GM12865 (cell line): ENCODE measurements at places on chromosomes 13 and 19.

GRCh38 chr19:49987159-49987698 is 26.3 kb upstream of the SIGLEC11 start:
- DNase-seq: peak; percentile 88

DNA sequence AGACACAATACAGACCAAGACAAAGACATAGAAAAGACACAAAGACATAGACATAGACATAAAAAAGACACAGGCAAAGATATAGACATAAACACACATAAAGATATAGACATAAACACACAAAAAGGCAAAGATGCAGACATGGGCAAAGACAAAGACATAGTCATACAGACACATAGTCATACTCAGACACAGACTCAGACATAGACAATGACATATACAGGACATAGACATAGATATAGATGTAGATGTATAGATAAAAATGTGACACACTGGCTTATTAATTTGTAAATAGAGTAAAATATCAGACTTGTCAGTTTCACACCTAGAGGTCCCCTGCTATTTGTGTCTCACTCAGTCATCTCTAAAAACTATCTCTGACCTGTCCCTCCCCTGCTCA is 42.8 kb downstream of the OR10H4 start:
- no peak for DNase-seq

DNA sequence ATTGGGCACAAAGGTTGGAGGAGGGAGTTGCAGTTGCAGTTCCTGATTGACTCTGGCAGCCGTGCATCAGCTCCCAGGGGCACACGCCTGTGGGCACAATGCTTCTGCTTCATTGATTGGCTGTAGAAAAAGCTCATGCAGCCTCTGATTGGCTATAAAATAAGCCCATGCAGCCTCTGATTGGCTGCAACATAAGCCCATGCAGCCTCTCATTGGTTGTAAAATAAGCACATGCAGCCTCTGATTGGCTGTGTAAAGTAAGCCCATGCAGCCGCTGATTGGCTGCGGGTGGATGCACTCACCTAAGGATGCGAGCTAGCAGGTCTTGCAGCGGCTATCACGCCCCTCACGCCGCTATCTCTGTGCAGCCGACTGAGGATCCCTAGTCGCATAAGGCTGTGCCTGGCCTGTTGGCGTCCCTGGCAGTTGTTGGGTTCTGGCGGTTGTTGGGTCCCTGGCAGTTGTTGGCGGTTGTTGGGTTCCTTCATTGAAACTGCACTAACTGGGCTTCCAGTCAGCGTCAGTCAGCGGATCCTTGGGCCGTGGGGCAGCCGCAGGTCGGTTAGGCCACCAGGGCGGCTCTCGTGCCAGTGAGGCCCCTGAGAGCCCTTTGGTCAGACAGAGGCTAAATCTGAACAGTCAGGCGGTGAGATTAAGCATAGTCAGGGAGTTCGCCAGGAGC is at the start of gene SIGLECL1:
SIGLECL1 (plus strand) TSS at position 295 of the 682 bp plus-strand sequence. CDS start 12,993 bp downstream, outside the sequence.
- no peak for DNase-seq

DNA sequence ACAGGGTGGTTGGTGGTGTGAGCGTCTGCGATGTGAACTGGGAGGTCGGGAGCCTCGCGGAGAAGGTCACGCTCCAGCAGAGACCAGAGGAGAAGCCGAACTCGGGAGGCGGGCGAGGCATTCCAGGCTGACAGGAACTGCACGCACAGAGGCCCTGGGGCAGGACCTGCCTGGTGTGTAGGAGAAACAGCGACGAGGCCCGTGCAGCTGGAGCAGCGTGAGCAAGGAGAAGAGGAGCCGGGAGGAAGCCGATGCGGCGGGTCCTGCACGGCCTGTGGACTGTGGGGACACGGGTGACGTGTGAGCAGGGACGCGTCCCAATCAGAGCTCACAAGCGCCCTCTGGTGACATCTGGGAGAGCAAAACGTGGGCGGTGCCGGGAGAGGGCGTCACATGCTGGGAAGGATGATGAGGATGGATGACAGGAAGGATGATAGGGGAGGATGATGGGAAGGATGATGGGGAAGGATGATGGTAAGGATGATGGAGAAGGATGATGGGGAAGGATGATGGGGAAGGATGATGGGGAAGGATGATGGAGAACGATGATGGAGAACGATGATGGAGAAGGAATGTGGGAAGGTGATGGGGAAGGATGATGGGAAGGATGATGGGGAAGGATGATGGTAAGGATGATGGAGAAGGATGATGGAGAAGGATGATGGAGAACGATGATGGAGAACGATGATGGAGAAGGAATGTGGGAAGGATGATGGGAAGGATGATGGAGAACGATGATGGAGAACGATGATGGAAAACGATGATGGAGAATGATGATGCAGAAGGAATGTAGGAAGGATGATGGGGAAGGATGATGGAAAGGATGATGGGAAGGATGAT is 16.1 kb upstream of the MADCAM1 start:
- no peak for DNase-seq

GRCh38 chr13:26305676-26306075 is 51.7 kb downstream of the CDK8 start:
- DNase-seq: no peak

- DNase-seq: no peak
Measured at GRCh38 chr13:32647926-32648325, 61.7 kb downstream of the PDS5B start.

DNA sequence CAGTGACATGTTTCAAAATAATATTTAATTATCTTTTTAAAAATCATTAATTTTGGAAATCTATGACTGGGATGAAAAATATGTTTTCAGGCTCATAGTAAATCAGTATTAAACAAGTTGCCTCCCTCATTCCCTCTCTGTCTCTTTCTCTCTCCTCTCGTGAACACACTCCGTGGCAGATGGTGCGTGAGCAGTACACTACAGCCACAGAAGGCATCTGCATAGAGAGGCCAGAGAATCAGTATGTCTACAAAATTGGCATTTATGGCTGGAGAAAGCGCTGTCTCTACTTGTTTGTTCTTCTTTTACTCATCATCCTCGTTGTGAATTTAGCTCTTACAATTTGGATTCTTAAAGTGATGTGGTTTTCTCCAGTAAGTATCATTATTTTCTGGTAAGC is 22.7 kb downstream of the SGCG start:
- no peak for DNase-seq

- no peak for DNase-seq
Measured at GRCh38 chr13:28725046-28725610, 6.4 kb upstream of the SLC46A3 start.

DNA sequence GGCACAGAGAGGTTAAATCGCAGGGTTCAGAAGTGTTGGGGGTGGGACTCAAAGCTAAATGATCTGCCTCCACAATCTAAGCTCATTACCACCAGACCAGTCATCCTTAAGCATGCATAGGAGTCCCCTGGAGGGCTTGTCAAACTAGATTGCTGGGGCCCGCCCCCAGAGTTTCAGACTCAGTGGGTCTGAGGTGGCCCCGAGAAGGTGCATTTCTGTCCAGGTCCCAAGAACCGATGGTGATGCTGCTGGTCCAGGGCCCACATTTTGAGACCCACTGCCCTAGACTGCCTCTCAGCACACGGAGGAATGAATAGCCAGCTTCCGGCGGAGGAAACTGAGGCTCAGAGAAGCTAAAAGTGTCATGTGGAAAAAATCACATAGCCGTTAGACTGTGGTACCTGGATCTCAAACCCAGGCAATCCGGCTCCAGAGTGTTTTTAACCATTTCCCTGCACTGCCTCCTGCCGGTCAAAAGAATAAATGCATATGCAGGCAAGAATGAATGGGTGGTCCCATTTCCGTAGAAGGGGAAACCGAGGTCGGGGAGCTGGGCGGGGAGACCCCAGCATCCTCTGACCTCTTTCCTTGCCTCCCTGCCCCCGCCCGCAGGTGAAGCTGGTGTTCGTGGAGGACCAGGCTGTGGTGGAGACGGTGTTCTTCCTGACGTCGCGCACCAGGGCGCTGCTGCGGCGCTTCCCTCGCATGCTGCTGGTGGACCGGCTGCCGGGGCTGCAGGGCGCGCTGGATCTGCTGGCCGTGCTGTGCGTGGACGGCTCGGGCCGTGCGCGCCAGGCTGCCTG is 23.8 kb downstream of the ZSWIM9 start:
- DNase-seq: peak; percentile 50

GRCh38 chr13:20337884-20338551 is 105.9 kb upstream of the GJB6 start:
- peak; percentile 29 for DNase-seq

DNA sequence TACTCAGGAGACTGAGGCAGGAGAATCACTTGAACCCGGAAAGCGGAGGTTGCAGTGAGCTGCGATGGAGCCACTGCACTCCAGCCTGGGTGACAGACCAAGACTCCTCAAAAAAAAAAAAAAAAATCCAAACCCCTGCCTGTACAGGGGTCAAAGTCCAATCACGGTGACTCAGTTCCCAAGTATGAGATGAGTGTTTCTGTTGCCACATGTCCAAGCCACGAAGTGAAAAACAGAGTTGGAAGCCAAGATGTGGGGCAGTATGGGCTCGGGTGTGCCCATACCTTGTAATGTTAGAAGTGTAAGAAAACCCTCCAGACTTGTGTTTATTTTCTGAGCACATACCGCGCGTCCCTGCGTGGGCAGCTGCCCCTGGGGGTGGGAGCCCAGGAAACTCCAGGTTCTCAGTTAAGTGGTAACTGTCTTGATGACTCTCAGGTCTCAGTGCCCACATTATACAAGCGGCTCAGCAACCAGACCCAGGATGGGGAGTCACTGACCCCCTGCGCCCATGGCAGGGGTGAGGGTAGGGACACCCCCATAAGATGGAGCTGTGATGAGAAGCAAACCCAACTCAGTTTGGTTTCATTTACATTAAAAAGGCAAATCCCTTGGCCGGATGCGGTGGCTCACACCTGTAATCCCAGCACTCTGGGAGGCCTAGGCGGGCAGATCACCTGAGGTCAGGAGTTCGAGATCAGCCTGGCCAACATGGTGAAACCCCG is 1.2 kb upstream of the GPX4 start:
- peak; percentile 93 for DNase-seq

- DNase-seq: no peak
Measured at GRCh38 chr13:44425815-44426078, 52.1 kb downstream of the SERP2 start.

- no peak for DNase-seq
Measured at GRCh38 chr13:21542563-21542962, 61.4 kb downstream of the MICU2 start.

- DNase-seq: no peak
Measured at GRCh38 chr13:62014299-62014698, 598.6 kb upstream of the PCDH20 start.

DNA sequence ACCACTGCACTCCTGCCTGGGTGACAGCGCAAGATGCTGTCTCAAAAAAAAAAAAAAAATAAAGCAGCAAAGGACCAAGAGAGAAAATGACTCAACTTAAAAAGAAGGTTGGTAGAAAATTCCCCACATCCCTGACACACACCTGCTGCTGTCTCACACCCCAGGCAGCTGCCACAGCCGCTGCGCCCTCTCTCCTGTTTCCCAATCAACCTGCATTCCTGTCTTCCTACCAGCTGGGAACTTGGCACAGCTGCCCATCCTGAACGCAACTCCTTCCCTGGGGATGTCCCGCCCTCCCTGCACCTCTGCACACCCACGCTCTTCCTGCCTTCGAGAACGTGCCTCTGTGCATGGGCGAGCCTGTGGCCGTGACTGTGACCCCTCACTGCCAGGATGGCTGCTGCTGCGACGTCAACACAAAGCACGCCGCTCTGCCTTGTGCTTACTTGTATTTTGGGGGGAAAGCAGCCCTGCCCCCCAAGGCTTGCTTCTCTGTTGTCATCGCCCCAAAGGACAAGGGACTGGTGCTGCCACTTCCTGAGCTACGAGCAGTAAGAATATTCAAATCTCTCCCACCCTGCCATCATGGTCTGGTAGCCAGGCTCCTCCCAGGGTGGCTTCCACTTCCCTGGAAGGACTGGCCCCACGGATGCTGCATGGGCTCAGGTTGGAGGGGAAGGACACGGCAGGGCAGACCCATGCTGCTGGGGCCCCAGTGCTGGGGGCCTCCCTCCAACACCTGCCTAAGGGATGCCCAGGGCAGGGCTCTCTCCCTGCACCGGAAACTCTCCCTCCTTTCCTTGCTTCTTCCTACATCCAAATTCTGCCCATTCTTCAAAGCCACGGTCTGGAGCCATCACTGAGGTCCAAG is 20.7 kb downstream of the SH3GL1 start:
- DNase-seq: peak; percentile 72

DNA sequence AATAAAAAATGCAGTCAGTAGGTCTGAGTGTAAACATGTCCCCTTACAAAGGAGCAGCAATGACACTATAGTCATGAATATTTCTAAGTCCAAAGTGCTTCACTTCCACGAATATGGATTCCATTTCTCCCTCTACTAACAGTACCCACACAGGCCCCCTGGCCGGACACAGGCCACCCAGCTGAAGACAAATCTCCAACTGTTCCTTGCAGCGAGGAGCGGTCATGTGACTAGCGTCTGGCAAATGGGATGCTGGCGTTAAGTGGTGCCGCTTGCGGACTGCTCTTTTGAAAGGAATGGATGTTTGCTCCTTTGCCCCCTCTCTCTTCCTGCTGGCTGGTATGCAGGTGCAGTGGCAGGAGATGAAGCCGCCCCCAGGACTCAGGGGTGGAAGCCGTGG is 16.2 kb downstream of the PPP1R12C start:
- DNase-seq: no peak

GRCh38 chr19:11261431-11261970 is 823 bp downstream of the DOCK6 start:
- DNase-seq: no peak

DNA sequence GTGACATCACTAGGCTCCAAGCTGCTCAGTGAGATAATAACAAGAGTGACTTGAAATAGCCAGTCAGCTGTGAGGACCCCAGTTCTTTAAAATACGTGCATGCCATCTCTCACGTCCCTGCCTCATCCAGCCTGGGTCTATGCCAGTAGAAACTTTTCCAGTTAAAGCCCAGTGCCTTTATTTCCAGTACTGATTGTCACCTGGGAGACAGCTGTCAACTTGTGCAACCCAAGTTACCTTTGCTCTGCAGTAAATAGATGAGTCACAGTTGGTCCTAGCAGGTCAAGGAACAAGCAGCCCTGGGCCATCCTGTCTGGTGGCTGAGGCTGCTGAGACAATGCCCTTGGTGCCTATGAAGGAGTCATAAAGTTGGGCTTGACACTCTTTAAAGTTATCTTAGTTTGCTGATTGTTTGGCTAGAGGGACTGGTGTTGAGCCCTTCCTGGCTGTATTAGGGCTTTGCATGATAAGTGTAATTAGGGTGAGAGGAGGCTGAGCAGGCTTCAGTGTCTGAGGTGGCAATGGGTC is 228.7 kb downstream of the LACC1 start:
- no peak for DNase-seq

- no peak for DNase-seq
Measured at GRCh38 chr13:44840131-44840530, 149.1 kb downstream of the NUFIP1 start.
